Neural progenitor cell (in vitro differentiated cells): ENCODE measurements at places on chromosomes 7 and 10. TPM values are rescaled to one million over a fixed set of nuclear protein-coding genes. Genes with fewer than 3 reads are reported as not detected.

EGFR gene
- 4.6 and 4.7 TPM in 2 replicates for total RNA-seq

PKD2L1 gene
- not detected in 2 replicates for total RNA-seq

DNA sequence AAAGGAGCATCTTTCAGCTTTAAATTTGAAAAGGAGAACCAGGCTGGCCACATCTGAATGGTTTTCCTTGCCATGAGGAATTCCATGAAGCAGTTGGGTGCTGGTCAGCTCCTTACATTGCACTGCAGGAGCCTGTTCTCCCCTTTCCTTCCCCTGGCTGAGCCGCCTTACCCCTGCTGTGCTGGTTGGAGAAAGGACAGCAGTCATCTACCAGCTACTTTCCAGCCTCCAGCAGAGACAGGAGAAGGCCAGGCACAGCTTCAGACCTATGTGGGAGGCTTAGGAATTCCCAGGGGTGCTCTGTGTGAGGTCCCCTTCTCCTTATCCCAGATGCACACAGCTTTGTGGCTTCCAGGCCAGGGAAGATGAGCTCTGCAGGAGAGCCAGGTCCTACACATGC is 4.7 kb downstream of the C10orf71 start:
- peaks cover 17% of the 10 kb centered on the region for H3K4me1 ChIP-seq
- H3K27me3 ChIP-seq: peaks cover 11% of the 10 kb centered on the region
- H3K36me3 ChIP-seq: no peaks in the 10 kb centered on the region
- DNase-seq: no peak

DNA sequence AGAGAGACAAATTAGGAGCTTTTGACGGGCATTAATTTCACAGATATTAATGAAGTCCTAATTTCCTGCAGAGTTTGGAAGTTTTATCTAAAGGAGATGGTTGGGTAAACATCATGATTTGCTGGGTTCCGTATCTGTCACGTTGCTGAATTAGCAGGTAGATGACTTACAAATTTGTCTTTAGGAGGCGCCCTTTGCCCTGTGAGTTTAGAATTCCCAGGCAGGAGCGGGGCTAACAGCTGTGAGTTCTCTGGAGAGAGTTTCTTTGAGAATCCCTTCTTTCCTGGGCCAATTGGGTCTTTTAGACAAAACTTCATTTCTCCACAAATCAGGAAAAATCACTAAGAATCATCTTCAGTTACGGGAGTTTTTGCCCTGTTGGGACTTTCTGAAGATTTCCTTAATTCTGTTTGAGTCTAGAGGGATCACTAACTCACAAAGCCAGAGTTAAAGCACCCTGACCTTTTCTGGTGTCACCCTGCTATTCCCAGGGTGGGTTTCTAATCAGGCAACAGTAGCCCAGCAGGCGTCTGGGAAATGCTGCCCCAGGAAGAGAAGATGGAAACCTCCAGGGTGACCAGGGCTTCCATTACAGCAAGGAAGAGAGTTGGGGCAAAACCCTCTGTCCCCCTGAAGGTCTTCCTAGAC is 63.7 kb downstream of the PRKCQ start:
- H3K27ac ChIP-seq: no peak overlapping the region
- no peaks in the 10 kb centered on the region for H3K36me3 ChIP-seq
- DNase-seq: peak; percentile 50
- H3K27me3 ChIP-seq: no peaks in the 10 kb centered on the region

KMT2E gene
- total RNA-seq: 87.7 and 124 TPM in 2 replicates
